ENCODE measurements at places on chromosomes 11 and 22.

- DNase-seq: no peak
Measured at GRCh38 chr11:17431139-17431538, 42.7 kb upstream of the KCNJ11 start.

DNA sequence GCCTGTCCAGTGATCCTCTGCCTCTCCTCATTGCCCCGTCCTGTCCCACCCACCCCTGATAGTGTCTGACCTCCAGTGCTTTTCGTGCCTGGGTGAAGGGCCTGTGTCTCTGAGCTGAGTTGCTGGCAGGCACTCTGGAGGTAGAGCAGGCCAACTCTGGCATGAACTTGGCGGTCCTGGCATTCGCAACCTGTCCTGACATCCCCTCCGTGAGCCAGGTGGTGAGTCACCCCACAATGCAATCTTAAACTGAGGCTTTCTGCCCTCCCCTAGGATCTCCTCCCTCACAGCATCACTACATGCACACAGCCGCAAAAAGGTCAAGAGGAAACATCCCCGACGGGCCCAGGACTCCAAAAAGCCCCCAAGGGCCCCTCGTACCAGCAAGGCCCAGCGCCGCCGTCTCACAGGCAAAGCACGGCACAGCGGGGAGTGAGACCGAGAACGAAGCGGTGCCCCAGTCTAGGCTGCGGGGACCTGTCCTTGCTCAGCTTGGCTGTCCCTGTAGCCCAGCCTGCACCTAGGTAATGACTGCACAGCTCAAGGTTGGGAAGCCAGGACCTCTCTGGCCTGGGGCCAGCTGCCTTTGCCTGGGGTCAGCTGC is 4.9 kb downstream of the NOL12 start:
- DNase-seq: no peak

- DNase-seq: no peak
Measured at GRCh38 chr22:45305456-45306075, 4.2 kb upstream of the FAM118A start.

- DNase-seq: no peak
Measured at GRCh38 chr11:67285541-67286498, 3.3 kb upstream of the ANKRD13D start.

- no peak for DNase-seq
Measured at GRCh38 chr22:23557467-23557866, 22.6 kb downstream of the IGLL1 start.

Data from adipocyte (in vitro differentiated cells).